ENCODE measurements at places on chromosomes 7 and 10.

GRCh38 chr10:4301291-4302045 is 516.5 kb upstream of the KLF6 start:
- no peak for DNase-seq

- DNase-seq, result no peak
Observed at GRCh38 chr7:98555403-98555802, 61.7 kb upstream of the NPTX2 start.

DNA sequence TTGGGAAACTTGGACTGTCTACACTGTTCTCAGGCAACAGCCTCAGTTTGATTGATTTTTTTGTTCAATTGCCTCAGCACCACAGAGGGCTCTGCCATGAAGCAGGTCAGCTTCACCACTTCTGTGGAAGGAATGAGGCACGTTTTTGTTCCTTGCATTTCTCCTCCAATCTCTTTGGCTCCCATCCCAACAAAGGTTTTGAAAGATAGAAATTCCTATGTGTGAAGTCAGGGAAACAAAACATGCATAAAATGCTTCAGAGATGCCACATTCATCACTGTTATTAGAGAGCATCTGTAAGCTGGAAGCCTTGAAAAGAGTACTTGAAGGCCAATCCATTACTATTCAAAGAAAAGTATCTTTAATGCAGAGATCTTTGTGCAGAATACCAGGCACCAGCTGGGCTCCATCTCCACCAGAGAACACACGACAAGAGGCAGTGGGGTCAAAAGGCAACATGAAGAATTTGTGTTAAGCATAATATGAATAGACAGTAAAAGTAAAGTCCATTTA is 249.1 kb upstream of the LYZL1 start:
- no peak for DNase-seq

GRCh38 chr10:101770331-101771215 is 5.3 kb downstream of the FGF8 start:
- DNase-seq, result no peak

- DNase-seq, result no peak
Observed at GRCh38 chr10:56973766-56974165, 612.7 kb upstream of the ZWINT start.

- DNase-seq, result no peak
Observed at GRCh38 chr10:118592675-118593330, 2.6 kb downstream of the PRLHR start.

DNA sequence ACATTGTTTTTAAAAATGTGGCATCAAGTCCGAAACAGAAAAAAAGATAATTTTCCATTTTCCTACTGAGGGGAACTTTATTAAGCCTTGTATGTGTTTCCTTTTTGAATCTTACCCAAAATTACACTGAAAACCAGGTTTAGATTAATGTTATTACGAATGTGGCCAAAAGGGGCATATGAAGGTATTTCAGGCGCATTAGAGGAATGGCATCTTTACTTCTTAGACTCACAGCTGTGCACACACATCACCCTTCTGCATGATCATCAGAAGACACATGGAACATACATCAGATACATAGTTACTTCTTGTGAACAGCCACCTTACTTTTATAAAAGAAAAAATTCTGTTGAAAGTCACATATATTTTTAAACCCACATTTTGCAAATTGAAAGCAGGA is 58.6 kb upstream of the ZPBP start:
- no peak for DNase-seq

DNA sequence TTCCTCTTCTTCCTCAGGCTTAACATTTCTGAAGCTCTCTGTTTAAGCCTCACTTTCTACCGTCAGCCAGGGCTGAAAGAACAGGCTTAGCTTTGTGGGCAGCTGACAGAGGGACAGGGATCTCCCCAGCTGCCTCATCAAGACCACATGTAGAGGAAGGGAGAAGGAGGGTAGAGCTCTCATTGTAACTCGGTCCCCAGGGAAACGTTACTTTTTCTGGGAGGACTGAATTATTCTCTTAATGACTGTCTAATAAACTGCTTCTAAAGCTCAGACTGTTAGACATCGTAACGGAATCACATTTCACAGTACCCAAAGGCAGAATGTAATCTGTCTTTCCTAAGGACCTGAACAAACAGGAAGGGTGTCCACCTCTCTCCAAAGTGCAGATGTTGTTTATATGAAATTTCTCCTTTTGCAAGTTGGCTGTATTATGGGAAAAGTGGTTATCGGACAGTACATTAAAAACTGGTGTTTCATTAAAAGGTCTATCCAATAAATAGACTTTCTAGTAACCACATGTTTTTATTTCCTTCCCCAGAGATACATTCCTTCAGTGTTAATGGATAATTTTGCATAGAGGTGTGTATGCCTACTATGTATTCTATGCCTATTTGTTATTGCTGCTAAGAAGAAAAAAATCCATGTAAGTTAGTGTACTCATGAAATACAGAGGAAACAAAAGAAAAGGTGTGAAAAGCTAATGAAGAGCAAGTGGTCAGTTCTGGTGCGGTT is 144.2 kb downstream of the CTTNBP2 start:
- DNase-seq, result no peak

DNA sequence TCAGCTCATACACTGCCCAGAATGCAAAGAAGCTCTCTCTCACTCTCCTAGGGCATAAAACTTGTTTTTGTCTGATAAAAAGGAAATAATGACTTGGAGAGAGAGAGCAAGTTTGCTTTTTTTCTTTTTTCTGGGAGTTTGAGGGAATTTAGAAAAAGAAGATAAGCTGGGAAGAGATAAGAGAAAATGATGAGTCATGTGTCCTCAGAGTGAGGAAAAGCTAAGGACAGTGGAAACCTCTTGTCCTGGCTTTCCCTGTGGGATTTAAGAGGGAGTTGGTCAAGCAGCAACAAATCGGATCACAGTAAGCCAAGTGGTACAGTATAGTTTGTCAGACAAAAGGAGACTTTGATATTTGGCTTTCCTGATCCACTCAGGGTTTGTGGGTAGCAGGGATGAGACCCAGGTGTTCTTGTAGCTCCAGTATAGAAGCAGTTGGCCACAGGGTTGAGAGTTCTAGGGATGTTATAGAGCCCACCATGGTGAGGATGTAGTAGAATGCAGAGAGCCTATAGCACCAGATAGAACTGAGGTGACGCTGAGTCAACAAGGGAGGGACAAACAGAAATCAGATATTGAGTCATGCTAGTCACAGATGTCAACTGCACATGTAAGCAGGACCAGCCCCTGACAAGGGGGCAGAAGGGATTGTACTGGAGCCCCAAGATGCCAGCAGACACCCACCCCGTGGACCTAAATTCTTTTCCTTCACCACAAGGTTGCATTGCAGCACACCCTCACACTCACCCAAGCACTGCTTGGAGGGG is 219.3 kb upstream of the TAC1 start:
- no peak for DNase-seq

DNA sequence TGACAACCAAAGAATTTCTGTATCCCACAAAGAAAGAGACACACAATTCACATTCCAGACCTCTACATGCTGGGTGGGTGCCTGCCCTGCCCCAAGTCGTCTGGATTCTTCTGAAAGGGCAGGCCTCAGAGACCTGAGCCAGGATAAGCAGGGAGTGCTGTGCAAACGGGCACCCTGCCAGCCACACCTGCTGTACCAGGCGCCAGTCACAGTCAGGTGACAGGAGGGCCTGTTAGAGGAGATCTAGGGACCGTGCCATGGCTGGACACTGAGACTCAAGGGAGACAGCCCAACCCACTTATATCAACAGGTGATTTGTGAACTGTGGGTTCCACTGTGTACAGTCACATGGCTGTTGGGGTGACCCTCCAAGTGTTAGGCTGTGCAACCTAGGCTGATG is 103.1 kb upstream of the AFAP1L2 start:
- no peak for DNase-seq

DNA sequence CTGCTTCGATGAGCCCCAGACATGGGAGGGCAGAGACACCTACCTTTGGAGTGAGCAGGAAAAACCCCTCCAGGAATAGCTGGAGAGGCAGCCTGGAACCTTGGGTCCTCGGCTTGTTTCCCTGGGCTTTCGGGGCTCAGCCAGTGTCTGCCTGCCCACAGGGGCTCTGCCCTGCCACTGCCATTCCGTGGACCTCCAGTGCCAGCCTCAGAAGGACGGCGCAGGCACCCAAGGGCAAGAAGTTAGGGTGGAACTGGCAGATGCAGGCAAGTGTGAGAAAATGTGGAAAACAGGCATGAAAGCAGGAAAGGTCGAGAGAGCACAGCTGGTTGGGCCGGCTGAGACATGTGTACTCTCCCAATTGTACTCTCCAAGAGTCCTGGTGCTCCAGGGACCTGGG is 281.5 kb downstream of the GRID1 start:
- DNase-seq, result no peak

GRCh38 chr10:28652703-28653102 is 24.6 kb upstream of the BAMBI start:
- DNase-seq, result no peak

- DNase-seq, result no peak
Observed at GRCh38 chr10:20744821-20745220, 152.3 kb downstream of the NEBL start.

DNA sequence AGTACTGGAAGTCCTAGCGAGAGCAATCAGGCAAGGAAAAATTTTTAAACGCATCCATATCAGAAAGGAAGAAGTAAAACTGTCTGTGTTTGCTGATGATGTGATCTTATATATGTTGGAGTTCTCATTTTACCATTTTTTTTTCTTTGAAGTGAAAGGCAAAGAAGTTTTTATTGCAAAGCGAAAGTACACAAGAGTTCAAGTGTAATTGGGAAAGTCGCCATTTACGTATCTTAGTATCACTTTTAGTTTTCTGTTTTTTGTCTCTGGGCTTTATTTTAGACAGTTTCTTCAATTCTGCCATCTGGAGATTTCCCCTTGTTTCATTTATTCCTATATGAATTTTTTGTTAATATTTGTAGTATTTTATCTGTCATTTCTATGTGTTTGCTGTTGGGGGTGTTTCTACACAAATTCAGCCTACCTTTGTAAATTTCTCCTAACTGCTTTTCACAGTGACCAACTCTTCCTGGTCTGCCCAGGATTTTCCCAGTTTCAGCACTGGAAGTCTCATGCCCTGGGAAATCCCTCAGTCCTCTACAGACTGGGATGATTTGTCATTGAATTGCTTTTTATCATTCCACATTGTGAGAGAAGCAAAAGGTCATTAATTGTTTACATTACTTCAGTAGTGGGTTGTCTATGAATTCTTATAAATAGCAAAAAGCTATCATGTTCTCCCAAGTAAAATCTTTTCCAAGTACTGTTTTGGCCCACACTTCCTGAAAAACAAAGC is 23.2 kb downstream of the BET1 start:
- DNase-seq, result peak; percentile 10

- no peak for DNase-seq
Observed at GRCh38 chr10:85888004-85888403, 478.6 kb downstream of the GRID1 start.

DNA sequence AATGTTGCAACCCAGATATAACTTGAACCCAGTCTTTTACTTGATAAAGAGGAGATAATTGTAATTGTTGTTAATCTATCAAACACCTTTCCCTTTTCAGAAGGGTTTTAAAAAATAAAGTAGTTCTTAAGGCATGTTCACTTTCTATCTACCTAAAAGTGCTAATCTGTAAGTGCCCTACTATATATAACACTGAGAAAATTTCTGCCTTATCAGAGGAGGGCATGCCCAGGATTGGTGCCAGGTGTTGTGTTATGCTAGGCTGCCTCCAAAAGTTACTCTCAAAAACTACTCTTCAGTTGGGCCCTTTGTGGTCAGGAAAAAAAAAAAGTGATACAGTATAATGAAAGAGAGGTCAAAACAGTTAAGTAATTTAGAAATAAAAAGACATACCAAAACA is 36.3 kb downstream of the SMNDC1 start:
- no peak for DNase-seq

DNA sequence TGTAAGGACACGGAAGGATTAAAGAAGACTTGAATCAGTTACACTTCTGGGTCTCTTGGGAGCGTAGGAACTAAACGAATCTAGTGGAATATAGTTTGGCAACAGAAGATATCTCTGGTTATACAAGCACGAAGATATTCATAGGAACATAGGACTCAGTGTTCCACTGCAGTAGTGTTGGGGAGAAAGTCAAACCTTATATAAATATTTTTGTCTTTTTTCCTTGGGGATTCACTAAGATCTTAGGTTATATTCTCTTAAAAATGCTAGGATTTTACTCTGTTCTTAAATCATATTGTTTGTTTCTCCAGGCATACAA is 21.4 kb downstream of the PRKAR2B start:
- no peak for DNase-seq

- DNase-seq, result no peak
Observed at GRCh38 chr10:60962946-60963345, 19.0 kb upstream of the RHOBTB1 start.

DNA sequence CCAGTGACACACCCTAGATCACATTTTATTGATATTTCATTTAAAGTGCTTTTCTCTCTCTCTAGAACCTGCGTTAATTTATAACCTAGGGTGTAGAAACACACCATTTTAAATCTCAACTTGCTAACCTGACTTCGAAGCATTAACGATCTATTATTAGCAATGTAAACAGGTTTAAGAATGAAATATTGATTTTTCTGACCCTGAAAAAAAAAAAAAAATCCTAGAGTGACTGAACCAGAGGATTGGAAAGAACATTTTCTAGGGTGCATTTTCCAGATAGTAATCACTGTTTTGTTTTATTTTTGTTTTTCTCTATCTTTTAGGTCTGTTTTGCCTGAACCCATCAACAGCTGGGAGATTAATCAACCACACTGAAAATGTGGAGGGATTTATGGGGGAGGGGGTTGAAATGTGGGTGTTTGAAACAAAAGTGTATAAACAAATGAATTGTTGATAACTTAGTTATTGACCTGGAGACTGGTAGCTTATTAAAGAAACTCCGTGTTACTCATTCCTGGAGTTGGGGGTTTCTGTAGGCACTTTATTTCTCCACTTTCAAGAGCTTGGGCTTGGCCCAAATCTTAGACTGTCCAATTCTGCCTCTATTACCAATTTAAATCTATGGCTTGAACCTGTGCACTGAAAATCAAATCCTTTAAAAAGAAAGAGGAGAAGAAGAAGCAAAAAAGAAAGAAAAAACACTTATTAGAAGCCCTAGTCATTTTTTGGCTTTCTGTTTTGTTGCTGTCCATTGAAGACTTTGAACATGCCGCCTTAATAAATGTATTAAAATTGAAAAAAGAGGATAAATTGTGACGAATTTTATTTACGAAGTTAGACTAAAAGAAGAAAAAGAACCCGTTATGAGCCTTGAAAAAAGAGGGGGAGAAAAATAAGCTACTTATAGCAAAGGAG is 2.8 kb downstream of the HOXA2 start:
- no peak for DNase-seq

Measured in T-helper 2 cell (primary cell).